ENCODE measurements at places on chromosomes 6 and 20.

- DNase-seq, result no peak
These were observed 91.9 kb downstream of the ADGRB3 start for GRCh38 chr6:68726992-68727391.

DNA sequence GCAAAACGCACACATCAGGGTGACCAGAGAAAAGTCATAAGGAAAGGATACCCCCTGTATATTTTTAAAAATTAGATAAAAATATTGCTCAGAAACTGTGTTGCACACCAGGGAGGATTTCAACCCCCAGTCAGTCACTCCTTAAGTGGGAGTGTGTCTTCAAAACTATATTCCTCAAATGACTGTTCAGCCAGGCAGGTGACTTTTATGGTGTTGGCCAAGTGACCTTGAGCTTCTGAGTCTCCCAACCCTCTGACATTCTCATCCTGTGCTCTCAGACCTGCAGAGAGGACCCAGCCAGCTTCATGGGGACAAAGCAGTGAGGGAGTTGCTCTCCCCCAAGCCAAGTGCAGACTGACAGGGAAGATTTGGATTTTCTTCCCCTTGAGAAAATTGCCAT lies 311.9 kb upstream of the JARID2 start:
- no peak for DNase-seq

DNA sequence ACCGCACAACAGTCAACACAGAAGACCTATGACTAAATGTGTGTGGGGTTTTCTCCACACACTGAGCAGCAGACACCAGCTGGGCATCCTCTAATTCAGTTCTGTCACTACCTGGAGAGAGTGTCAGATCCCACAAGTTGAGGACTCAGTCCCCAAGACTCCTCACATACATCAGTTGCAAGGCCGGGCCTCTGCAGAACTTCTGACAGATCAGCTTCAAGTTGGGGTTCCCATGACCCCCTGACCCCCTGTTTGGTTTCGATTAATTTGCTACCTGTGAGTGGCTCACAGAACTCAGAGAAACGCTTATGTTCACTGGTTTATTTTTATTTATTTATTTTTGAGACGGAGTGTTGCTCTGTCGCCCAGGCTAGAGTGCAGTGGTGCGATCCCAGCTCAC lies 3.2 kb upstream of the NINL start:
- DNase-seq, result no peak

DNA sequence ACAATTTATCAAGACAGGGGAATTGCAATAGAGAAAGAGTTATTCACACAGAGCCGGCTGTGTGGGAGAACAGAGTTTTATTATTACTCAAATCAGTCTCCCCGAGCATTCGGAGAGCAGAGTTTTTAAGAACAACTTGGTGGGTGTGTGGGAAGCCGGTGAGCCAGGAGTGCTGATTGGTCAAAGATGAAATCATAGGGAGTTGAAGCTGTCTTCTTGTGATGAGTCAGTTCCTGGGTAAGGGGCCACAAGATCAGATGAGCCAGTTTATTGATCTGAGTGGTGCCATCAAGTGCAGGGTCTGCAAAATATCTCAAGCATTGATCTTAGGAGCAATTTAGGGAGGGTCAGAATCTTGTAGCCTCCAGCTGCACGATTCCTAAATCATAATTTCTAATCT lies 50.0 kb upstream of the ECI2 start:
- no peak for DNase-seq

DNA sequence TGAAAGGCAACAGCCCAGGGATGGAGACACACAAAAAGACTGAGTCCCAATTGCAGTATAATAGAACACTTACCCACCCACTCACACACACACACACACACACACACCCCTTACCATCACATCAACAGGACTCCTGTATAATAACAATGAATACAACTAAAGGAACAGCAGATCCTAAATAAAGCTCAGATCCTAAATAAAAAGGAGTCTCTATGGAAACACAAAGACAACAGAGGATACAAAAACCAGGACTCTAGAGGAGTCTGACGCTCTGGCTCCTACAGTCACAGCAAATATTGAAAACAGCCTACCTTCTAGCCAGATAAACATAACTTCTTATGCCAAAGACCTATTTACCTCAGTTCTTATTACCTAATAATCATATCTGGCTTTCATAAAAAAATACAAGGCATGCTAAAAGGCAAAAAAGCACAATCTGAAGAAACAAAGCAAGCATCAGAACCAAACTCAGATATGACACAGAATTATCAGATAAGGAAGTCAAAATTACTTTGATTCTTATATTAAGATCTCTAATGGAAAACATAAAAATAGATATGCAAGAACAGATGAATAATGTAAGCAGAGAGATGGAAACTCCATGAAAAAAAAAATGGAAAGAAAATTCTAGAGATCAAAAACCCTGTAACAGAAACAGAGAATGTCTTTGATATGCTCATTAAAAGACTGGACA lies 134.9 kb downstream of the MMUT start:
- DNase-seq, result no peak

DNA sequence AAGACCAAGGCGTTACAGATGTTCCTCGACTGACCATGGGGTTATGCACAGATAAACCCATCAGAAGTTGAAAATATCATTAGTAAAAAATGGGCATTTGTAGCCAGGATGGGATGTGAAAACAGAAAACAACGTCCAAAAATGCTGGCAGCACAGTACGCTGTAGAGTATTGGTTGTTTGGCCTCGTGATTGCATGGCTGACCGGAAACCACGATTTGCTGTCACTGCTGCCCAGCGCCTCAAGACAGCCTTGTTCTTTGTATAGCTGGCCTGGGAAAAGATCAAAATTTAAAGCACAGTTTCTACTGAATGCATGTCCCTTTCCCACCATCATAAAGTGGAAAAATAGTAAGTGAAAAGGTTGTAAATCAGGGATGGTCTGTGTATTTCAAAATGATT lies 41.9 kb downstream of the MTHFD1L start:
- no peak for DNase-seq

- peak; percentile 23 for DNase-seq
These were observed 41.2 kb upstream of the TMEM200A start for GRCh38 chr6:130324657-130325056.

DNA sequence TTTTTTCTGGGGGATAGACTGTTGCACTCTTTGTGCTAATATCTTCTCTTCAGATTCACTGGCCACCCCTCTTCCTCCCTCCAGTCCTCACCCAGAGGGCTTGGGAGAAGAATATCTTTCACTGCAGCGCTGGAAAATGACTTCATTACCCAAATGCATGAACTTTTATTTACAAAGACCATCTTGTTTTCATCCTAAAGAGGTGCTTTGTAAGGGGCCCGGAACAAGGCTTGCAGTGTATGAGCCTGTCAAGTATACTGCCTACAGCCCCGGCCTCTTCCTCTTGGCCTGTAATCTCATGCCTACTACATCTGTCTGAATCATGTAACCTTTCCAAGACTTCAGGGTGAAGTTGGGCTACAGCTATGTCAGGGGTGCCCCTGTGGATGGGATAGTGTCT lies 554 bp upstream of the LAMA4 start:
- no peak for DNase-seq

- DNase-seq, result peak; percentile 100
These were observed 219.2 kb upstream of the SGK1 start for GRCh38 chr6:134537146-134537555.

- no peak for DNase-seq
These were observed at the start of gene MRAP2 for GRCh38 chr6:84033523-84034451. TSS of gene MRAP2 (plus strand) at chr6:84033772. CDS start at chr6:84055319, 21,547 bp downstream.

- no peak for DNase-seq
These were observed 179.9 kb downstream of the CDC5L start for GRCh38 chr6:44567406-44567805.

DNA sequence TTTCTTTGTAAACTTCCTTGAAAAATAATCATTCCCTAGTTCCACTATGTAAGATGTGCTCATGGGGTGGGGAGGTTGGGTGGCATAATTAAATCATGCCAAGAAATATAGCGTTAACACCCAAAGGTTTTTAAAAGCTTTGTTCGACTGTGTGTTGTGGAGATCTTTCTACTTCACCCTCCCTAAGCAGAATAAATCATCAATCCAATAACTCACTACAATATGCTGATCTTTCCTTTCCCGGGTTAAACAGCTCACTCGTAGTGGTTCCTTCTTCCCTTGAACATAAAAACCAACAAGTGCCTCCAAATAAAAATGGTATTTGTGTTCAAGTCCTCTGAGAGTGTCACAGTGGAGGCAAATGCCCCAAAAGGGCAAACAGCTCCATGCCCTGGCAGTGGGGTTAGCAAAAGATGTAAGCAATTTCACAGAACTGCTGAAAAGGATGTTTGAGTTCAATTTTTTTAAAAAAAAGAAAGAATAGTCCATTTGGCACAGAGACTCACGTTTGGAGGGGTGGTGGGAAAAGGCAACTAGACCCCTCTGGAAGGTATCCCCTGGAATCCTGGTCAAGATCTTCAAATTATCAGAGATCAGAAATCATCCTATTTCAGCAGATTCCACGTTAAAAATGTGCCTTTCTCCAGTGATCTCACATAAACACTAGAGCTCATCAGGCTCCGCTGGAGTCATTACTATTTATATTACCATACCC lies 99.1 kb downstream of the TFAP2A start:
- DNase-seq, result no peak

DNA sequence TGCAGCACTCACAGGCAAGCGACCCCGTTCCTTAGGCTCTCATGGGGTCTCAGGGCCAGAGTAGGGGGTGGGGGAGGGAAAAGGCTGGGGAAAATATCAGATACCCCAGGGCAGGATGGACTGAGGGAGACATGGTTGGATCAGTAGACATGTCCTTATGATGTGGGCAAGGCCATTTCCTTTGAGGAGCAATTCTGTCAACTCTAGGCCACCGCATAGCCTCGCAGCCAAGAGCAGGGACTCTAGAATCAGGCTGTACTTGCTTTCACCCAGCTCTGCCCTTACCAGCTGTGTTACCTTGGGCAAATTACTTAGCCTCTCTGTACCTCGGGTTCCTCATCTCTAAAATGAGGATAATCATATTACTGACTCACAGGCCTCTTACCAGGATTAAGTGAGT lies 2.2 kb upstream of the MAPK13 start:
- DNase-seq, result no peak

GRCh38 chr20:1119524-1119923 lies 1.1 kb downstream of the PSMF1 start:
- no peak for DNase-seq

- no peak for DNase-seq
These were observed 53.3 kb upstream of the TAF8 start for GRCh38 chr6:41996997-41997396.

DNA sequence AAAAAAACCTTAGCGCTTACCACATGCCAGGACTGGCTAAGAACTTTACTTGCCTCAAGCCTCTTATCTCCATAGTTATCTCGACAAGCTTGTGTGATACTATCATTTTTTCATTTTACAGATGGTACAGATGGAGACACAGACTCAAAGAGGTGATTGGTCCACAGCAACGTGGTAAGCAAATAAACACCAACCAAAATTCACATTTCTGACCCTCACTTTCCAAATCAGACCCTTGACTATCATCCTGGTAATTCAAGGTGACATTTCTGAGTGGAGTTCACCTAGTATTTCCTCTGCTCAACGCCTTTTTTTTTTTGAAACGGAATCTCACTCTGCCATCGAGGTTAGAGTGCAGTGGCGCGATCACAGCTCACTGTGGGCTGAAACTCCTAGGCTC lies 25.9 kb upstream of the ILRUN start:
- DNase-seq, result no peak

GRCh38 chr6:149333266-149333620 lies 15.7 kb downstream of the TAB2 start:
- DNase-seq, result no peak

DNA sequence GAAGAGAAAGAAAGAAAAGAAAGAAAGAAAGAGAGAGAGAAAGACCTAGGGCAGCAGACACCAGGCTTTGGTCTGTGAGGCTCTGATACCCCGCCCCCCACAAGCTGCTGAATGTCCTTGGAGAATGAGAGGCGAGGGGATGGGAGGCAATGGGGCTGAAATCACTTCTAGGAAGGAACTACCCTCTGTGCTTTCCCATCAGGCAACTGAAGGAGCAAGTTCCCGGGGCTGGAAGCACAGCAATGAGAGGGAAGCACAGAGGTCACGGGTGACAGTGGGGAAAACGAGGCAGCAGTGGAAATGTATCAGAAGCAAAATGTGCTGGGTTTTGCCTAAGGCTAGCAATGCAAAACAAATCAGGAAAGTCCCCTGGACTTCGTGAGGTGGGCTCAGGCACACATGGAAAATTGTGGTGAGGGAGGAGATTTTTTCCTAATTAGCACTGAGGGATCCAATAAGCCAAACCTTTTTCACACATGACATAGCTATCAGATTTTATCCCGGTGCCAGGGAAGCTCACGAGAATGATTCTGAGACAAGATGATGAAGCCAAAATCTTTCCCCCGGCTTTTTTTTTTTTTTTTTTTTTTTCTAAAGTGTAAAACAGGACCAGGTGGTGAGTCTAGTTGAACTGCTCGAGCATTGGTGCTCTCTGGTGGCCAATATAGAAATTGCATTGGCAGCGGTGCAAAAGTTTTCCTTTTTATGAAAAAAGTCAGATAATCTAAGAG lies 16.8 kb upstream of the ARFGEF2 start:
- DNase-seq, result peak; percentile 43

GRCh38 chr20:1697592-1697991 lies 40.0 kb upstream of the SIRPG start:
- peak; percentile 22 for DNase-seq

- no peak for DNase-seq
These were observed 340.4 kb downstream of the SYNE1 start for GRCh38 chr6:152296648-152297376.

GRCh38 chr20:8342391-8342790 lies 210.3 kb downstream of the PLCB1 start:
- DNase-seq, result no peak

DNA sequence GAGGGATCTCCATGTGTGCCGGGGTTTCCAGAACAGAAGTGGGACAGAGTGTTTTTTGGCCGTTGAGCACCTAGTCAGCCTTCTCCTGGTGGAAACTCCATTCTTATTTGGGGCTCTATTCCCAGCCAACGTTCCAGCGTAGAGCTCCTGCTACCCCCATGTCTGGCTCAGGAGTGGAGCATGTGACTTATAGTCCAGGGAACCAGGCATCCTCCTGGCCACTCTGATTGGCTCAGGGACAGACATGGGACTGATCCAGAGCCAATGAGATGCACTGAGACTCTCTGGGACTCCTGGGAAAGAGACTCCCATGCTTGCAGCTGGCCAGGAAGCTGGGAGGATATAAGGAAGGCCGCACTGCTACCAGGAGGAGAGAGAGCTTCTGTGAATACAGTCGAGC lies 87.1 kb downstream of the SULF2 start:
- no peak for DNase-seq

GRCh38 chr20:45346851-45347250 lies 1.4 kb downstream of the SDC4 start:
- DNase-seq, result no peak

GRCh38 chr20:4281258-4282055 lies 266.1 kb upstream of the RNF24 start:
- DNase-seq, result peak; percentile 26

DNA sequence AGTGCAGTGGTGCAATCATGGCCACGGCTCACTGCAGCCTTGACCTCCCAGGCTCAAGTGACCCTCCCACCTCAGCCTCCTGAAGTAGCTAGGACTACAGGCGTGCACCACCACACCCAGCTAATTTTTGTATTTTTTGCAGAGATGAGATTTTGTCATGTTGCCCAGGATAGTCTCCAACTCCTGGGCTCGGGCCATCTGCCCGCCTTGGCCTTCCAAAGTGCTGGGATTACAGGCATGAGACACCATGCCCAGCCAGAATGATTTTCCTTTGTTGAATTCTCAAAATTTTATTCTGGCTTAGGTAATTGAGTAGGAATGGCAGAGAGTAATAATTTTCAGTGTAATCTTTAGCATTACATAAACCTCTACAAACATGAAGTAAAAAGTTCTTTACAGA lies 37.1 kb downstream of the SLC16A10 start:
- DNase-seq, result no peak

GRCh38 chr6:119760046-119760445 lies 410.5 kb upstream of the MAN1A1 start:
- DNase-seq, result no peak

Measured in bronchial epithelial cell (primary cell).